ENCODE measurements at places on chromosomes 1 and 21.

DNA sequence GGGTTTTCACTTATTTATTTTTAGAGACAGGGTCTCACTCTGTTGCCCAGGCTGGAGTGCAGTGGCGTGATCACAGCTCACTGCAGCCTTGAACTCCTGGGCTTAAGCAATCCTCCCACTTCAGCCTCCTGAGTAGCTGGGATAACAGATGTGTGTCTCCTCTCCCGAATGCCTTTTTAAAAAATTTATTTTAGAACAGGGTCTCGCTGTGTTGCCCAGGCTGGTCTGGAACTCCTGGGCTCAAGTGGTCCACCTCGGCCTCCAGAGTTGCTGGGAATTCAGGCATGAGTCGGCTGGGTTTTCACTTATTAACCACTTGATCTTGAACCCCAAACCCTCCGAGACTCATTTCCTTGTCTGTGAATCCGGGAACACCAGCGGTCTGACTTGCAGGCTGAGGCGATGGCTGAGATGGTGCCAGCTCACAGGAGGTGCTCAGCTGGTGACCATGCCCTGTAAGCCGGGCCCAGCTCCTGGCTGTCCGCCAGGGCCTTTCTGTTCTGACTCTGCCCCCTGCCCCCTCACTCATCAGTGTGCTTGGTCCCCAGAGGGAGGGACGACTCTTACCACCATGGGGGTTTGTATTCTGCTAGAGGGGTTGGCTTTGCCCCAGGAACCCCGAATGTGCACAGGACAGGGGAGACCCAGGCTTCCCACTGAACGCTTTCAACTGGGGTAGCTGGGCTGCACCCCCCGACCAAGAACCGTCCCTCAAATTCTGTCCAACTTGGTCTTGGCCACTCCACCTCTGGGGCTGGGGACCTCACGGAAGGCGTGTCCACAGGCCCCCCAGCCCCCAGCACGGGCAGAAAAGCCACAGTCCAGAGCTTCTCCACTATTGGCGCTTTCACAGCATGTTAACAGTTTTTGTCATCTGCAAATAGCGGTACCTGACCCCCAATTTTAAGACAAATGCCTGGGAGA, 22.5 kb downstream of the MMEL1 start:
- no peak for DNase-seq

- no peak for DNase-seq
Measured at GRCh38 chr21:46437096-46437498, 21.6 kb upstream of the DIP2A start.

GRCh38 chr1:91120936-91121335, 99.1 kb upstream of the ZNF644 start:
- no peak for DNase-seq

DNA sequence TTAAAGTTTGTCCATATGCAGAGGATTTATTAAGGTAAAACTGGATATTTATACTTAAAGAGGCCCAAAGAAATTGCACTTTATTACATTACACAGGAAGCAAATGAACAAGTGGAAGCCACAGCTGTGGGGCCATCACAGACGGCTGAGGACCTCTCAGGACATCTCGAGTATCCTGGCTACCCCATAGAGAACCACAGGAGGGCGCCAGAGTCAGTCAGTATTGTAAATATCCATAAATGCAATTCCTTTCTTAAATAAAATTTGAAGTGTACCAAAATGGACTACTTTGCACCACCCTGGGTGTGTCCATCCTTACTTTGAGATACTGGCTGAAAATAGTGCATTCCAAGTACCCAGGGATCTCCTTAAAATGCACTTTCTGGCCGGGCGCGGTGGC, 257.2 kb downstream of the MRPL39 start:
- no peak for DNase-seq

GRCh38 chr21:41950941-41951351, 2.9 kb downstream of the C2CD2 start:
- DNase-seq = no peak

GRCh38 chr1:193310564-193310963, 124.2 kb upstream of the B3GALT2 start:
- DNase-seq = no peak

DNA sequence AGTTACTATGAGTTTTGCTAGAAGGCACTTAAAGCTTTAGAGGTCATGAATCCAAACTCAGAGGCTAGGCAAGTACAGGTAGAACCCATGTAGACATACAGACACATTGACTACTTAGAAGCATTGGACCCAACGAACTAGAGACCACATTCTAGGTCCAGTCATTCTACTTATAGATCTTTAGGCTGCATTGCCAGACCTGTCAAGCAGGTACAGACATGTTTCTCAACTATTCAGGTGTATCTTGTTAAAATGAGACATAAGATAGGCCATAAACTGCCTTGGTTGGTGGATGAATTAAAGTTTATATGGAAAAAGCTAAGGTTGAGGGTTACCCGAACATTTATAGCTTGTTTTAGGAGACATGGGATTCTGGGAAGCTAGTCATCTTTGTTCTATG, 6.5 kb downstream of the ZP4 start:
- DNase-seq = no peak

- no peak for DNase-seq
Measured at GRCh38 chr1:29538586-29538985, 302.3 kb downstream of the PTPRU start.

DNA sequence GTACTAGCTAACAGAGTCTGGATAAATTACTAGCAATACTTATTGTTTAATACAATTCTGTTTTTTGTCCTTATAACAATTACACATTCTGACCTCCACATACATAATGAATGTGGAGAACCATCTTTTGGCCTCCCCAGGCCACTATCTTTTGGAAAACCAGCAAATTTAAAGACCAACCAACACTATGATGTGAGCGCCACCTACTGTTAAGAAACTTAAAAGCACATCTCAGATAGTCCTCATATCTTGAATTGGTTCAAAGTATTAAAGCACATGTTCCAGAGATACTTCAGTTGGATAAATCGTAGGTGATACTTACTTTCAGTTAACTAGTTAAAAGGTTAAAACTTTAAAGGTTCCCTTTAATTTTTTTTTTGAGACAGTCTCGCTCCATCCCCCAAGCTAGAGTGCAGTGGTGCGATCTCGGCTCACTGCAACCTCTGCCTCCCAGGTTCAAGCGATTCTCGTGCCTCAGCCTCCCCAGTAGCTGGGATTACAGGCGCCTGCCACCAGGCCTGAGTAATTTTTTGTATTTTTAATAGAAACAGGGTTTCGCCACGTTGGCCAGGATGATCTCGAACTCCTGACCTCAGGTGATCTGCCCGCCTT, 29.3 kb upstream of the USP1 start:
- peak; percentile 53 for DNase-seq

DNA sequence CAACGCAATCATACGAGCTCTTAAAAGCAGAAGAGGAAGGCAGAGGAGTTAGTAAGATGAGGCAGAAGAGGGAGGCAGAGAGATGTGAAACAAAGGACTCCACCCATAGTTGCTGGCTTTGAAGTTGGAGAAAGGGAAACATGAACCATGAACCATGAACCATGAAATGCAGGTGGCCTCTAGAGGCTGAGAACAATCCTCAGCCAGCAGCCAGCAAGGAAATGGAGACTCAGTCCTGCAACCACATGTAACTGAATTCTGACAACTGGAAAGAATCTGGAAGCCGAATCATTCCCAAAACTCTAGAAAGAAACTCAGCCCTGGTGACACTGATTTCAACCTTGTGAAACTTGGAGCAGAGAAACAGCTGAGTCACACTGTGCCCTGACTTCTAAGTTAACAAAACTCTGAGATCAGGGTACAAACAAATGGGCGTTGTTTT, 10.1 kb downstream of the DIPK1A start:
- DNase-seq = peak; percentile 51

DNA sequence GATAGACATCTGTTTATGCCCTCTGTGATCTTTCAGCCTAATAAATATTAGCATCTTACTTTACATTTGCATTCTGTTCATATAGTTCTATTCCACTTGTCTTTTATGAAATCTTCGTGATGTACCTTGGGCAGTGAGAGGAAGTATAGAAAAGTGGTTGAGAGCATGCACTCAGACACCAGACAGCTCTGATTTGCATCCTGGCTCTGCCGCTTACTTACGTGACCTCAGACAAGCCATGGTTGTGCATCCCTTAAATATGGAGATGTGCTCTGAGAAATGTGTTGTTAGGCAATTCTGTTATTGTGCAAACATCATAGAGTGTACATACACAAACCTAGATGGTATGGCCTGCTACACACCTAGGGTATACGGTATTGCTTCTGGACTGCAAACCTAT, 22.9 kb downstream of the OVGP1 start:
- no peak for DNase-seq

DNA sequence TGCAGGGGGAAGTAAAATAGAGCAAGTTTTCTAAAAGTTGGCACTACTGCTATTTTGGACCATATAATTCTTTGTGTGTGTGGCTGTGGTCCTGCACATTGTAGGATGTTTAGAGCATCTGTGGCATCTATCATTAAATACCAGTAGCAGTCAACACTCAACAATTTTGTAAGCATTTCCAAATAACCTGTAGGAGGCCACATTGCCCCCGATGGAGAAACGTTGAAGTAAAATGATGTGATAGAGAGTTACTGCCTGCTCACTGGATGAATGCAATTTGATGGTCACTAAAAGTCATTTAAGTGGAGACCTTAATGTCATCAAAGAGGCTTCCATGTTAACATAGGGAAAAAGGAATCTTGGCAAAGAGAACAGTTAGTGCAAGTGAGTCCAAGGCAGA, 560.8 kb downstream of the NEGR1 start:
- DNase-seq = no peak

- no peak for DNase-seq
Measured at GRCh38 chr1:54099061-54099610, 45.7 kb downstream of the TCEANC2 start.

- DNase-seq = no peak
Measured at GRCh38 chr21:34730756-34731445, 62.1 kb downstream of the CLIC6 start.

- no peak for DNase-seq
Measured at GRCh38 chr21:42495765-42496119, 282 bp downstream of the RSPH1 start.

- DNase-seq = no peak
Measured at GRCh38 chr1:227174164-227174563, 144.1 kb downstream of the CDC42BPA start.

GRCh38 chr1:246213036-246213435, 294.0 kb downstream of the SMYD3 start:
- DNase-seq = no peak

GRCh38 chr1:66206563-66207144, 327.3 kb upstream of the SGIP1 start:
- no peak for DNase-seq

DNA sequence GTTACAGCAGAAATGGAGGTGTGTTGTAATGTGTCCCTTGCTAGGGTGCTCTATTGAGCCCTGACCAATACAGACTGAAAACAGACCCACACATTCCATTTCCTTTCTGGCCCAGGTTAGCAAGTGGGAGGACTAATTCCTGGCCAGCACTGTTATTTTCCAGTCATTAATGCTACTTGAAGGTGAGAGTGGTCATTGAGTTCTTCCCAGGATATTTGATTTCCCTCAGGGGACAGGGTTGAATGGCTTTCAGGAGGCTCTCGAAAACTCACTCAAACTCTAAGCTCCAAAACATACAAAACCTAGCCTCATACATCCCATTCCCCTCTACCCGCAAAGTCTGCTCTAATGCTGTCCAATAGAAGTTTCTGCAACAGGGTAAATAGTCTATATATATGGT, 6.2 kb downstream of the LRRC52 start:
- DNase-seq = no peak

- no peak for DNase-seq
Measured at GRCh38 chr21:15400905-15401304, 328.9 kb upstream of the USP25 start.

DNA sequence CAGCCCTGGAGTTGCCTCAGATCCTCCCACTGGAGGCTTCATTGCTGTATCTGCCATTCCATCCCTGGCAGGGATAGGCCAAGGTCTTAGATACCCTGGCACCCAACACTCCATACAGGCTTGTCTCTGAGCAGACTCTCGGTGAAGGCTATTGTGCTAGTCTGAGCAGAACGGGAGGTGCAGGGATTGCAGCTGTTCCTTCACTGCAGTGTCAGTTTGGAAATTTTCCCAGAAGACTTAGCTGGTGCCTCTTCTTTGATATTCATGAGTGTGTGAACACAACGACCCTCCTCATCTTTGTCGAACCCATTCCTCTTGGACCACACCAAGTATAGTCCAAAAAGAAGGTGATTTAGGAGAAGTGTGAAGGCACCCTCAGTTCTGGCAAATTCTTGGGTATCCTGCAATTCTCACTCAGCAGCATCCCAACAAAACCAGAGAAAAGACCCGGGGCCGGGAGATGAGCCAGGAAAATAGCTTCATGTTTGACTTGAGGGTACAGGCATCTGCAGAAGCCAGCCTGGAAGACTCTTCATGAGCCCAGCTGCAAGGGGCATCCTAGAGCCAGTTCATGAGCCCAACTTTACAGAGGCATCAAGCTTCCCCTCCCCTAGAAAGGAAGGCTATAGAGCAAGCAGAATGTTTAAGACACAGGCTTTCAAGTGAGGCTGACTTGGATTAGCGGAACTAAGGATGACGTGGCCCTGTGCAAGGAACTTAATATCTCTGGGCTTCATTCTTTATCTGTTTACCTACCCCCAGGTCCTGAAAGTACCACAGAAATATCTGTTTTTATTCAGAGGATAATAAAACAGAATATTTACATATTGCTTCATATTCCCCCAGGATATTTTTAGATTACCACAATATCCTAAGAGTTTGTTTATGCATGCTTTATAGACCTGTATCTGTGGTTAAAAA, 38.8 kb upstream of the HAO2 start:
- DNase-seq = no peak

- no peak for DNase-seq
Measured at GRCh38 chr1:192795916-192796618, 12.8 kb upstream of the RGS2 start.

DNA sequence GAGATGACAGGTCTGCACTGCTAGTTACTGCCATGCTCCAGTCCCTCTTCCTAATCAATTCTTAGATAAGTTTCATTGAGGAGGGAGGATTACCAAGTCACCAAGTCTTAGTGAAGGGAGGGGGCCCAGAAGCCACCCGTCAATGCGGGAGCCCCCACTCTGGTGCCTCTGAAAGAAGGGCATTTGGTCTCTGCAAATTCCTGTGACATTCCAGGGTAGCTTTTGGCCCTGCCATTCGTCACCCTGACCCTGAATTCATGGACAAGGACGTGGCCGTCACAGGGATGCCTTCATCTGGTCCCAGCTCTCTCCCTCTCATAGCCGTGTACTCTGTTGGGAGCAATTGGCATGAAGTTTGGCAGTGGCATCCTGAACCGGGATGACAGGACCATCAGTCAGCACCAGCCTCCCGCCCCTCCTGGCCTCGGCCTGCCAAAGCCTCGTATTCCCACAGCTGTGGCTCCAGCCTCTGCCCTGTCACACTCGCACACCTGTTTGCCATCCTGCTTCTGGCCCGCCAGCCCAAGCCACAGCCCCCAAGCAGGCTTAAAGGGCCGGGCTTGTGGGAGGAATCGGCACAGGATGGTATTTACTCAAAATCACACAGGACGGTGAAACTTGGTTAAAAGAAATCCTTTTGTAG, 150.7 kb downstream of the CLIC6 start:
- DNase-seq = no peak

GRCh38 chr1:182211386-182211785, 149.9 kb upstream of the ZNF648 start:
- DNase-seq = no peak

- DNase-seq = no peak
Measured at GRCh38 chr1:211609120-211610024, 30.4 kb upstream of the SLC30A1 start.

GRCh38 chr1:201331166-201331565, 46.3 kb downstream of the TNNT2 start:
- no peak for DNase-seq

Data from CD4-positive, alpha-beta T cell treated with Interleukin-15 for 4 hours (primary cell).